Uterus (tissue), 4 donors: ENCODE measurements at places on chromosomes 11 and 22. TPM values are rescaled to one million over a fixed set of nuclear protein-coding genes. Genes with fewer than 3 reads are reported as not detected.

Gene YAP1
- 177 TPM for total RNA-seq

Gene CATSPERZ
- total RNA-seq, result not detected

Gene GUCD1
- total RNA-seq, result 26.4 TPM

Gene HTR3A
- 0.14 TPM for total RNA-seq

Gene APOA5
- not detected for total RNA-seq

Gene NLRP14
- not detected for total RNA-seq

Gene SPCS2
- 28.2 TPM for total RNA-seq

Gene C22orf42
- not detected for total RNA-seq

DNA sequence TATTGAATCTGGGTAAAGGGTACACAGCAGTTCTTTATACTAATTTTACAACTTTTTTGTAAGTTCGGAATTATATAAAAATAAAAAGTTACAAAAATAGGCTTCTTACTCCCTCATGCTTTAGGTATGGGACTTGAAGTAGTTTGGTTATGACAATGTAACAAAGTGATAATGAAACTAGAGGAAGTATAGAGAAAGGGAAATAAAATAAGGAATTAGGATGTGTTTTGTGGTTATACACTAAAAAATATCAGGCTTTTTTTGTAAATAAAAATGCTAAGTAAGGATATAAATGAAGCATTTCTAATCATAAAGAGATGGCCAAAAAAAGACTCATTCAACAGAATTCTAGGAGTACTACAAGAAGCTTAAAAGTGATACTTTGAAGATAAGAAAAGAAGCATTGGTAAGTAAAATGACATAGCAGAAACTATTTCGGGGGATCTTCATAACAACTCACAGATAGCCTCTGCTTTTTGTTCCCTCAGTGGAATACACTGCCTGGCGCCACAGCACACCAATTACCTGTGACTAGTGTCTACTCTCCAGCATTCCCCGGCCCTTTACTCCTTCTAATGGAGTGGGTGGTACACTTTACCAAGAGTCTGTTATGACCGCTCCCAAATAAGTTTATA is 322.7 kb upstream of the PITPNB start:
- no peak overlapping the region for H3K4me3 ChIP-seq
- no peak overlapping the region for H3K27ac ChIP-seq
- no peak for DNase-seq
- peaks cover 8% of the 10 kb centered on the region for H3K4me1 ChIP-seq

- H3K36me3 ChIP-seq, result no peaks in the 10 kb centered on the region
- H3K4me1 ChIP-seq, result no peaks in the 10 kb centered on the region
- no peak for DNase-seq
- H3K4me3 ChIP-seq, result no peak overlapping the region
Measured at GRCh38 chr11:95910638-95911368, 13.1 kb downstream of the MTMR2 start.

GRCh38 chr11:61863548-61864081 is 27.7 kb downstream of the FADS3 start:
- no peak overlapping the region for H3K27ac ChIP-seq
- H3K4me1 ChIP-seq, result no peaks in the 10 kb centered on the region
- no peak overlapping the region for H3K4me3 ChIP-seq
- H3K36me3 ChIP-seq, result no peaks in the 10 kb centered on the region
- no peaks in the 10 kb centered on the region for H3K27me3 ChIP-seq
- no peak for DNase-seq

- no peaks in the 10 kb centered on the region for H3K4me1 ChIP-seq
- no peaks in the 10 kb centered on the region for H3K27me3 ChIP-seq
- H3K36me3 ChIP-seq, result no peaks in the 10 kb centered on the region
- no peak for DNase-seq
- no peak overlapping the region for H3K4me3 ChIP-seq
Measured at GRCh38 chr11:116172851-116173250, 599.9 kb downstream of the BUD13 start.

- H3K27ac ChIP-seq, result no peak overlapping the region
- H3K4me1 ChIP-seq, result no peaks in the 10 kb centered on the region
- H3K4me3 ChIP-seq, result no peak overlapping the region
- no peak for DNase-seq
Measured at GRCh38 chr11:67389477-67389876, 2.3 kb upstream of the RAD9A start.
